Activated T-cell treated with anti-CD3 and anti-CD28 coated beads, Interleukin-2, amount 50 U/mL, for 48 hours (primary cell): ENCODE measurements at places on chromosomes 16 and 17.

GRCh38 chr17:58487589-58488427 is at the start of gene HSF5:
TSS of gene HSF5 (minus strand) at chr17:58488408. CDS start at chr17:58488274, 134 bp downstream.
- DNase-seq, result peak; percentile 87

DNA sequence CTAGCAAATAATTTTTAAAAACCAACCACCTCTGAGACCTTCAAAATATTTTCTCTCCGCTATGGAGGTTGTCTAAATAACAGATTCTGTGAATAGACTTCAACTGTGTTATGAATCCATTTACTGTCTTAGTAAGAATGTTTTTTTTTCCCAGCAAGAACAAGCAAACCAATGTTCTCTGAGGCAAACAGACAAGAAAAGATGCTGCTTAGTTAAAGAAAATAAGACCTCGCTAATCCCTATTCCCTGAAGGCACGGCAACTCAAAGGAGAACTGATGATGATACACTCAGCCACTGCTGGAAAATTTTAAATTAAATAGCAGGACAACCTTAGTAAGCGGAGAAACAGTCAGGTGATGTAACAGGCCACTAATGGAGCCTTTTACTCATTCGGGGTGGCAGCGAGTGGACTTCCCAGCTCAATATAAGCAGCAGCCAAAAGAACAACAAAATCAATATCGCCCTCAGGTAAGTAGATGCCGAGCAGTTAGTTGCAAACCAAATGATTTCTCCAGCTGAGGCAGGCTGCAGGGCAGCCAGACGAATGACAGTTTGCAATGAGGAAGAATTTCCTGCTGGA is 81.8 kb downstream of the CPPED1 start:
- no peak for DNase-seq

DNA sequence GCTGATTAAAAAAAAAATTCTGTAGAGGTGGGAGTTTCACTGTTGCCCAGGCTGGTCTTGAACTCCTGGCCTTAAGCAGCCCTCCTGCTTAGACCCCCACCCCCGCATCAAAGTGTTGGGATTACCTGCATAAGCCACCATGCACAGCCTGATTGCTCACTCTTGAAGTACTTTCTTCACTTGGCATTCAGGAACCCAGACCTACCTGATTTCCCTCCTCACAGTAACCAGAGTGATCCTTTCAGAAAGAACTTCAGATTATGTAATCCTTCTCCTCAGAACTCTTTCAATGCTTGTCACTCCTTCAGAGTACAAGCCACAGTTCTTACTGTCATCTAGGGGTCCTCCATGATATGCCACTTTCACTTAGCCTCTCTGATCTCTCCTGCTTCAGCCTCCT is 1.4 kb downstream of the EFCAB13 start:
- no peak for DNase-seq

DNA sequence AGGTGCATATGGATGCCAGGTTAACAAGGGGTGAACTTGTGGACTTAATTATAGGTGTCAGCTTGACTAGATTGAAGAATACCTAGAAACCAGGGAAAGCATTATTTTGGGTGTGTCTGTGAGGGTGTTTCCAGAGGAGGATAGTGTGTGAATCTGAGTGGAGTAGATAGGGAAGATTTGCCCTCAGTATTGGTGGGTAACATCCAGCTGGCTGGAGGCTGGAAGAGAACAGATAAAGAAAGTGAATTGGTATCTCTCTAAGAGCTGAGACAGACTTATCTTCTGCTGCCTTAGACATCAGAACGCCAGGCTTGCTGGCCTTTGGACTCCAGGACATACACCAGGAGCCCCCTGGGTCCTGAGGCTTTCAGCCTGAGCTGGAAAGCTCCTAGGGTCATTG is 75.2 kb downstream of the CDRT15 start:
- no peak for DNase-seq

DNA sequence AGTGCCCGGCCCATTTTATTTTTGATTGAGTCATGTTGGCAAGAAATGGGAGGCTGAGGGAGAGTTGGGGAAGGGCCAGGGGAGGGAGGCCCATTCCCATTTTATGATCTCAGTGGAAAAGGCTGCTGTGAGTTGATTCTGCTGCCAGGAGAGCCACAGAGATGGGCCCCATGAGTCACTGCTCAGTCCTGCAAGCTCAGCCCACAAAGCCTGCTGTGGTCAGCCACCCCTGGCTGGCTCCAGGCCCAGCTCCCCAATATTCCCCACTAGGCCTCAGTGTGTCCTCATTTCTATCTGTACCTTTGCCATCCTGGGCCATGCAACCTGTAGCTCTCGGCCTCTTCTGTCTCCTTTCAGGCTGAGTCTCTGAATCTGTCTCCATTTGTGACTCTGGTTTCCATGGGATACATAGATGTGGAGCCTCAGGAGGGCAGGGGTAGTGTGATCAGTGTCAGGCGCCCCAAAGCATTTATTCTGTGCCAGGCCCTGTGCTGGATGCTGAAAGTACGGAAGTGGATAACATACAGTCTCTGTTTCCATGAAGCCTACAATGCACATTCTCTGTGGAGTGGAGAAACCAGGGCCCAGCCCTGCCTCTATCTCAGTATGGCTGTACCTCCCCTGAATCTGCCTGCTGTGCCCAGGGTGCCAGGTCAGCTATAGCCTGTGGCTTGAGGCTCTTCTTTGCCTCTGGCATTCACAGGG is 1.9 kb upstream of the PLEKHG4 start:
- DNase-seq, result peak; percentile 40

DNA sequence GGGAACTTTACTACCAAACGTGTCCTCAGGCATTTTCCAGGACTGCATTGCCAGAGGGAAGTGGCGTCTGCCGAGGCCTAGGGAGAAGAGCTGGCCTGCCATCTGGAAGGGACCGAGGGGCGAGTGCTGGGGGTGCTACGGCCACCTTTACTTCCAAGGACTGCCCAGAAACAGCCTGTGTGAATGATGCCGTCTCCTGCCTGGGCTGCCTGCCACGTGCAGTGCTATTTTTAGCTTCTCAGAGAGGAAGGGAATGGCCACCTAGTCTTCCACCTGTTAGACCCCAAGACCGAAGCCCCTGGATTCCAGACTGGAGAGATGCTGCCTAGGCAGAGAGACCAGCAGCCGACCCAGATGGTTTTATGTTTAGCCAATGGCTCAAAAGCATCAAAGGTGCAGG is 57.2 kb downstream of the VAC14 start:
- DNase-seq, result no peak

GRCh38 chr17:68344701-68345136 is 53.4 kb downstream of the ARSG start:
- DNase-seq, result peak; percentile 50

DNA sequence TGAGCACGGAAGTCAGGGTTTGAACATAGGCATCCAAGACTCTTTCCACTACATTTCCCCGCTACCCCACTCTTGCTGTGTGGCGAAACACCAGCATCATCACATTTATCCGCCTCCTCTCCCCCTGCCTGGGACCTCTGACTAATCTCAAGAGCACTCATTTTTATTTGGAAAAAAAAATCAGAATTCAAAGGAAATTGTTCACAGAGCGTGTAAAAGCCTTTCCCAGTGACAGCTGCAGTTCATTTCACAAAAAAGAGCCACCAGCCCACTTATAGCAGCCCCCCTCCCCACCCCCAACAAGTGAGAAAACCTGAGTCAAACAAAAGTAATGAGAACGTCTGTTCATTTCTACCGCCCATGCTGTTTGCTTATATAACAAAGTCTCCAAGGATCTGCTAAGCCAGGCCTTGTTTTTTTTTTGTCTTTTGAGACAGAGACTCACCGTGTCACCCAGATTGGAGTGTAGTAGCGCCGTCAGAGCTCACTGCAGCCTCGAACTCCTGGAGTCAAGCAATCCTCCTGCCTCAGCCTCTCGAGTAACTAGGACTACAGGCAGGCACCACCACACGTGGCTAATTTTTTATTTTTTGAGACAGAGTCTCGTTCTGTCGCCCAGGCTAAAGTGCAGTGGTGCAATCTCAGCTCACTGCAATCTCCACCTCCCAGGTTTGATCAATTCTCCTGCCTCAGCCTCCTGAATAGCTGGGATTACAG is 48.3 kb upstream of the HAPSTR1 start:
- DNase-seq, result no peak

GRCh38 chr16:65698791-65699321 is 577.0 kb upstream of the CDH11 start:
- DNase-seq, result no peak

DNA sequence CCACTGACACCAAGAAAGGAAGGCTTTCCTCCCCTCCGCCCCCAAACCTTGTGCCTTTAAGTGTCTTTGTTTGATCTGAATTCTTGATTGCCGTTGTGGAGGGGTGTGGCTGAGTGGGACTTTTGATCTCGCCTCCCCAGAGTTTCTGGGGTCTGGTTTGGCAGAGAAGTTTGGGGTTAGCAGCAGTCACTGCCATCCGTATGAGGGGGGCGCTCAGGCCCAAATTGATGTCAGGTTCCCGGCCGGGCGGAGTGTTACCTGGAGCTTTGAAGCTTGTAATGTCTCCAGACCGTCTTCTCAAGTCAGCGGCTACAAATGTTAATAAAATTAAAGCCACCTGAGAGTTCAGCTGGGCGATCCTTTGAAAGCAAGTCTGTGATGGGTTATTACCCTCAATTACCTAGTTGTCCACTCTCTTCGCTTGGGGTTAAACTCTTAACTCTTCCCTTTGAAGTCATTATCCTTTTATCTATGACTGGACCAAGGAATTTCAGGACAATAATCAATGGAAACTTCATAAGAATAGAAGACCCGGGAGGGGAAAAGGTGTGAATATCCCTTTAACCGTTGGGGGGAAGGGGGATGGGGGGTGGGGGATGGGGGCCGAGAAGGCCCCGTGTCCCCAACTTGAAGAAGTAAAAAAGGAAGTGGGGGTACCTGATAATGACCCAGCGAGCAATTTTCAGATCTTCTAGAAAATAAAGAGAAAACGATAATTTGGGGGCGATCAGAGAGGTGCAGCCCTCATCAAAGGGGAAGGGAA is 31.8 kb upstream of the AXIN2 start:
- DNase-seq, result no peak
